T-helper 9 cell (primary cell): ENCODE measurements at places on chromosomes 6 and 20.

DNA sequence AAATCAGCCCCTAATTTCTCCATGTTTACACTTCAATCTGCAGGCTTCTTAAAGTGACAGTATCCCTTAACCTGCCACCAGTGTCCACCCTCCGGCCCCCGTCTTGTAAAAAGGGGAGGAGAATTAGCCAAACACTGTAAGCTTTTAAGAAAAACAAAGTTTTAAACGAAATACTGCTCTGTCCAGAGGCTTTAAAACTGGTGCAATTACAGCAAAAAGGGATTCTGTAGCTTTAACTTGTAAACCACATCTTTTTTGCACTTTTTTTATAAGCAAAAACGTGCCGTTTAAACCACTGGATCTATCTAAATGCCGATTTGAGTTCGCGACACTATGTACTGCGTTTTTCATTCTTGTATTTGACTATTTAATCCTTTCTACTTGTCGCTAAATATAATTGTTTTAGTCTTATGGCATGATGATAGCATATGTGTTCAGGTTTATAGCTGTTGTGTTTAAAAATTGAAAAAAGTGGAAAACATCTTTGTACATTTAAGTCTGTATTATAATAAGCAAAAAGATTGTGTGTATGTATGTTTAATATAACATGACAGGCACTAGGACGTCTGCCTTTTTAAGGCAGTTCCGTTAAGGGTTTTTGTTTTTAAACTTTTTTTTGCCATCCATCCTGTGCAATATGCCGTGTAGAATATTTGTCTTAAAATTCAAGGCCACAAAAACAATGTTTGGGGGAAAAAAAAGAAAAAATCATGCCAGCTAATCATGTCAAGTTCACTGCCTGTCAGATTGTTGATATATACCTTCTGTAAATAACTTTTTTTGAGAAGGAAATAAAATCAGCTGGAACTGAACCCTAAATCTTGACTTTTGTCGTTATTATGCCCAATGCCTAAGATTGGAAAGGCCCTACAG, 4.5 kb downstream of the SOX4 start:
- DNase-seq, result no peak

GRCh38 chr6:6661684-6662083, 73.2 kb downstream of the LY86 start:
- DNase-seq, result no peak

- no peak for DNase-seq
Measured at GRCh38 chr6:39806278-39806677, 14.1 kb downstream of the DAAM2 start.

GRCh38 chr20:8073024-8073832, 53.7 kb upstream of the TMX4 start:
- DNase-seq, result no peak

- DNase-seq, result no peak
Measured at GRCh38 chr6:144585217-144585814, 300.2 kb downstream of the UTRN start.

- no peak for DNase-seq
Measured at GRCh38 chr6:112320561-112321318, 26.4 kb upstream of the RFPL4B start.
